ENCODE measurements at places on chromosomes 6 and 20.

GRCh38 chr6:150380256-150380655 is 11.4 kb downstream of the IYD start:
- DNase-seq = no peak

- DNase-seq = no peak
Observed at GRCh38 chr6:97449444-97449966, 166.5 kb upstream of the MMS22L start.

GRCh38 chr6:155150967-155151671 is 112.7 kb upstream of the CLDN20 start:
- no peak for DNase-seq

GRCh38 chr6:72238900-72239299 is 352.6 kb downstream of the RIMS1 start:
- DNase-seq = no peak

DNA sequence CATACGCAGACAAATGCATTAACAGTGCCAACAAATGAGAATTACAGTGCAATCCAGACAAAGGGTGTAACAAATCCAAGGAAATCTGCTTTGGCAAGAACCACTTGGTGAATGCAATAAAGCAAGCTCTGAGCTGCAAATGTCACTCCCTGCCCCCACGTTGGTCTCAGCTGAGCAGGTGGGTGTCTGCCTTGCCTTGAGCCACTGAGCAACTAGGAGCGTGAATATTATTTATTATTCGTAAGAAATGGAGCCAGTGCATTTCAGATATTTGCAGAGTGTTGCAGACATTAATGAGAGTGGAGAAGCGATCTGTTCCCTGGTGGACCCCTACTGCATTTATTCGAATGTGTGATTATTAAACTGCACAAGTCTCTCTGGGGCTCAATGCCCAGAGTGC is 36.6 kb upstream of the F13A1 start:
- no peak for DNase-seq

DNA sequence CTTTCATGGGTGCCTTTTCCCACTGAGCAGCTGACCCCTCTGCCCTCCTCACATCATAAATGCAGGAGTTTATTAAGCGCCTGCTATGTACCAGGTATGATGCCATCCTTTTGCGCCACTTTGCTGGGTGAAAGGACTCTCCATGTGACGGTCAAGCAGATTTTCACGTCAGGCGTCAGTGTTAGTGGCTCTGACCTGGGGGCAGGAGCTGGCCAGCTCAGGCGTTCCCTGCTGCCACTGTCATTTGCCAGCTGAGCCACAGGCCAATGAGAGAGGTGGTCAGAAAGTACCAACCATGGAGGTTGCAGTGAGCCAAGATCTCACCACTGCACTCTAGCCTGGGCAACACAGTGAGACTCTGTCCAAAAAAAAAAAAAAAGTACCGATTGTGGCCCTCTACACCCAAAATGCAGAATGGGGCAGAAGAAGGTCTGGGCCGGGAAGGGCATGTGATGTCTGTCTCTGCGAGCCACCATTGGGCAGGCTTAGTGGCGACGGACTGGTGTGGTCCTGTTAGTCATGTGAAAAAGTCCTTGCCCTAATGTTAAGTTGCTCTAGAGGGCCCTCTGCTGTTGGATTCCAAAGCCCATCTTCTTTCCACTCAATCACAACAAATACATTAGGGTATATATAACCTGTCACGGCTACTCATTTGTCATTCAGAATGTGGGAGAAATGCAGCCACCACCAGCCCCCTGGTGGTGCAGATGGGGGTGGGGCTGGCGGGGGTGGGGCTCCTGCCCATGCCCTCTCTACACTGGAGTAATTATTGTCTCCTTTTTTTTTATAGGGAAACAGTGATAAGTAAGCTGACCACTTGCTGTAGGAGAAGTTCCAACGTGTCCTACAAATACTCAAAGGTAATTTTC is 18.4 kb upstream of the SLC22A1 start:
- DNase-seq = no peak

GRCh38 chr20:17849901-17850683 is 118.5 kb downstream of the SNX5 start:
- DNase-seq = no peak

DNA sequence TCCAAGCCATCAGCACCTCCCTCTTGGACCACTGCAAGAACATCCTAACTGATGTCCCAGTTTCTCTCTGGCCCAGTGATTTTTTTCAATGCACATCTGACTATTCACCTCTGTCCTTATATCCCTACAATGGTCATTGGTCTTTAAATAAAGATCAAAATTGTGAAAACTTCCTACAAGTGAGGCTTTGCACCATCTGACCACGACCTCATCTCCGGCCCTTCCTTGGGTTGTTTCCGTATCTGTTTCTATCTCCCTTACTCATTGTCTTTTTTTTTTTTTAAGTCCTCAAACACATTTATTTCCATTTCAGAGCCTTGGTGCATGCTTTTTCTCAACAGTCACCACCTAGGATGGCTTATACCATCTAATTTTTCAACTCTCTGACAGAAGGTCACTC is 88.1 kb downstream of the IPCEF1 start:
- DNase-seq = no peak

DNA sequence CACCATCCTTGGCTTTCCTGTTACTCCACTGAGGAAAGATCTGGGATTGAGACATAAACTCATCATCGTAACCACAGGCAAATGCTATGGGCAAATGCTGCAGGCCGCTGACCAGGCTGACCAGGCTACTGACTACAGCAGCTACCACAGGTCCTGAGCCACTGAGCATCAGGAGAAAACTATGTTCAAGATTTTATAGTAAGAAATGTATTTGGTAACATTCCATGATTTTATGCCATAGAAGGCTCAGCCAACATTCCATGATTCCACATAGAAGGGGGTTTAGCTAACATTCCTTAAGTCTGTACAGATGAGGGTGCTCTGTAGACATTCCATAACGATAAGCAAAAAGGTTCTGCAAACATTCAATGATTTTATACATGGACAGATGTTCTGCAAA is 16.1 kb upstream of the B4GALT5 start:
- no peak for DNase-seq

Data from DMS79 treated with DMSO at 0.1 percent for 48 hours (cell line).